ENCODE measurements at places on chromosomes 16 and 17. TPM values are rescaled to one million over a fixed set of nuclear protein-coding genes. Genes with fewer than 3 reads are reported as not detected.

Gene KRT32
- total RNA-seq: not detected

Gene CCL18
- not detected for total RNA-seq

Gene TNFRSF13B
- total RNA-seq: not detected

Gene ZNF267
- total RNA-seq: 66.9 TPM

Gene PGAP3
- total RNA-seq: 14.6 TPM

Gene HS3ST3B1
- 13.5 TPM for total RNA-seq

Gene SPAG5
- total RNA-seq: 30.1 TPM

Gene NPIPA2
- 0.99 TPM for total RNA-seq

Gene HNF1B
- 0.16 TPM for total RNA-seq

Gene TP53TG3
- total RNA-seq: not detected

Gene OSGIN1
- total RNA-seq: 0.63 TPM

Gene ACE
- 0.10 TPM for total RNA-seq

Gene VPS9D1
- total RNA-seq: 4.8 TPM

Gene SLC35G6
- not detected for total RNA-seq

Gene CD300C
- not detected for total RNA-seq

Gene SNX20
- total RNA-seq: 16.6 TPM

Gene CDR2L
- 0.84 TPM for total RNA-seq

Gene CLEC18B
- 0.25 TPM for total RNA-seq

Gene DHRS11
- total RNA-seq: 13.0 TPM

Gene SDR42E2
- total RNA-seq: not detected
